ENCODE measurements at places on chromosomes 6 and 20.

DNA sequence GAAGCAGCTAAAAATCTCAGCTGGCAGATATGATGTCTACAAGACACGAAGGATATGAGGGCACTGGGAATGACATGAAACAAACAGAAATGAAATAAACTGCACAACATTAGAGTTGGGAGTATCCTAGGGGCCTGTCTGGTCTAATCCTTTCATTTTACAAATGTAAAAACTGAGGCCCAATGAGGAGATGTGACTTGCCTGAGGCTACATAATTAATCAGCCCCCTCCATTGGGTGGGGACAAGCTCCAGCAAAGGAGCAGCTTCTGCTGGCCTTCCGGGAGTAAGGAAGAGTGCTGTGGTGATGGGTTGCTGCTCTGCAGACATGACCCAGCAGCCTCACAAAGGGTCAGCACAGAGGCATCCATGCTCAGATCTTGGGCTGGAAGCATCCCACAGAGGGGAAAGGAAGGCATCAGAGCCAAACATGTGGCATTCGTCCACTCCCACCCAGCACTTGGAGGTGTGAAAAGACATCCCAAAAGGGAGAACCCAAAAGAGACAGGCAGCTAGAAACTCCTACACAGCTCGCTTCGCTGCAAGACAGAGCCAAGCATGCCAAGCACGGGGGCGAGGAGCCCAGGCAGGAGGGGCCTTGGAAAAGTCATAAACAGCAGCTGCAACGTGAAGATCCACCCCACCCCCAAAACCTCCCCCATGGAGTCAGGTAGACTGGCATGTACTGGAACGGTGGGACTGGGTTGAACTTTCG is 183.7 kb downstream of the UNC5CL start:
- no peak for DNase-seq

DNA sequence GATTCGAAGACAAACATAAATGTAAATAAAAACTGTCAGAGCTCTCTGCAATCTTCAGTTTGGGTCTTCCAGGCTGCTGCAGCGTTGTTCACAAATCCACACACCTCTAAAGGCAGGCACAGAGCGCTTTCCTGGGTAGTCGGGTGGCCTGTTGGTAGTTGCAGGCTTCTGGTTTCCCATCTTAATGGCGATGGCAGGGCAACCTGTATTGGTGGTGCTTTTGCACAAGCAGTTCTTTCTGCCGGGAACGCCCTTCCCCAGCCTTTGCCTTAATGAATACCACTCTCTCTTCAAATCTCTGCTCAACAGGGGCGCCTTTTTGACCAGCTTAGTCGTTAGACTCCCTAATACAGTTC is 723 bp upstream of the IFT52 start:
- DNase-seq, result peak; percentile 55

- DNase-seq, result no peak
Measured at GRCh38 chr6:89966228-89966544, 71.9 kb downstream of the GJA10 start.

GRCh38 chr6:83509441-83509840 is 2.9 kb upstream of the PRSS35 start:
- no peak for DNase-seq

DNA sequence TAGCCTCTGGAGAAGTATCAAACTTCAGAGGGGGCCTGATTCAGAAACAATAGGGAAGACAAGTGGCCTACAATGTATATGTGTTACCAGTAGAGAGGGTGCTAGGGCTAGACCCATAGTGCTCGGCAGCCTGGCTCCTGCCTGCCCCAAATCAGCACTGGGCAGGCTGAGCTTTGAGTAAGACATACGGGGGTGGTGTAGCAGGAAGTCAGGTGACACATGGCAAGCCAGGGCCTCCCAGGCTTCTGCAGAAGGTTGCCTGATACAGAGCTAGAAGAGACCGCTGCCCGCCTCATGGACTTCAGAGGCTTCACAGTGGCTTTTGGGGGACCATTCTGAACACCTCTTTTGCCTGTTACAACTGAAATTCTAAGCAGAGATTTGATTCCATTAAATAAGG is 43.4 kb downstream of the RALY start:
- no peak for DNase-seq

- DNase-seq, result no peak
Measured at GRCh38 chr20:4021906-4022305, 6.5 kb upstream of the RNF24 start.

GRCh38 chr20:4131911-4132310 is 116.6 kb upstream of the RNF24 start:
- no peak for DNase-seq

GRCh38 chr6:13763740-13764381 is 50.5 kb downstream of the MCUR1 start:
- DNase-seq, result no peak

DNA sequence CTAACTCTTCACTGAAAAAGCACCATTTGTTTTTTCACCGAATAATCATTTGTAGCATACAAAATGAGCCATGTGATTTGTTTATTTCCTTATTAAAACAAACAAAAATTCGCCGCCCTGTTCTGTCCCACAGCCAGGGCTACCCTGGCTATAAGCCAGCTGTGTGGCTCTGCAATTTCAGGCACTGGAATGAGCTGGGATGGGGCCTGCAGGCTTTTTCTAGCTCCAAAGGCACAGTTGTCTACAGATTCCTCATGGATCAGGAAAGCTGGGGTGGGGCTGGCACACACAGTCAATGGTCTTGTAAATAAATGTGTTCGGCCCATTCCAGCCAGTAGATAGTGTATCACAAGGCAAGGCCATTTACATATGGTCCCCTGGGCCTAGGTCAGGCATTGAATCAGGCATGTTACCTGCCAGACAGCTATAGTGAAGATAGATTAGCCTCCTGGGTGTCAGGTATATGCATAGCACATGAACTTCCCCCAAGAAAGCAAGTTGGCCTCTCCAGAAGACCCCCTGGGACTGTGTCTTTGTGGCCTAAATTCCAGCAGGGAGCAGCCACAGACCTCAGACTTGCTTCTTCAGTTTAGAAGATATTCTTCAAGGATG is 608.9 kb downstream of the MAFB start:
- DNase-seq, result peak; percentile 53

GRCh38 chr20:48723308-48724264 is 104.2 kb downstream of the PREX1 start:
- DNase-seq, result peak; percentile 98

DNA sequence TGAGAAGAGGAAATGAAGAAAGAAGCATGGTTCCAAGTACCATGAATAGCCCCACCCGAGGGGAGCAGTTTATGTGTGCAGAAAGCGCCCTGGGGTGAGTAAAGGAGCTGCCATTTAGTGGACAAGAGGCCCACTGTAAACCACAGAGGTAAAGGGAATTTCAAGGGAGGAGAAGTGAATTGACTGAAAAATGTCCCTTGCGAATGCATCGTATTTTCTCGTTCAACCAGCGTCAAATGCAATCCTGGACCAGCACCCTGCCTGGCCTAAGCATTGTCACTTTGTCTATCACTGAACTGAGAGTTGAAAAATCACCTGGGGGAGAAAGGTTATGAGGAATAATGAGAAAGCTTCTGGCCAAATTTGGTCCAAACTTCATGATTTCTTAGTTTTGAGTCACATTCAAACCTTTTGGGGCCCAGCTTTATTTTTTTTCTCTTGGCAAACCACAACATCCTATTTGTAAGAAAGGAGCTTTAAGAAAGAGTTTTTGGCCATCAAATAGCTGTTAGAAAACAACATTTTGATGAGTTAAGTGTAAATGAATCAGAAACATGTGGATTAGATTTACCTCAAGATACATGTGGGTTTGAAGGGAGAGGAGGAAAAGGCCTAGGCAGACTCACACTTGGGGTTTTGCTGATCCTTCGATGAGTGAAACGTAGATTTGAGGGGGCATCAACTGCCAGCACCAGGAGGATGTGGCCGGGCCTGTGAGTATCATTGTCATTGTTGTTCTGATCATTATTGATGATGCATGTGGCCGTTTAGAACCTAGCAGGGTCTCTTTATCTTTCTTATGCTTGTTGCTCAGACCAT is 214.0 kb downstream of the CLIC5 start:
- DNase-seq, result no peak

DNA sequence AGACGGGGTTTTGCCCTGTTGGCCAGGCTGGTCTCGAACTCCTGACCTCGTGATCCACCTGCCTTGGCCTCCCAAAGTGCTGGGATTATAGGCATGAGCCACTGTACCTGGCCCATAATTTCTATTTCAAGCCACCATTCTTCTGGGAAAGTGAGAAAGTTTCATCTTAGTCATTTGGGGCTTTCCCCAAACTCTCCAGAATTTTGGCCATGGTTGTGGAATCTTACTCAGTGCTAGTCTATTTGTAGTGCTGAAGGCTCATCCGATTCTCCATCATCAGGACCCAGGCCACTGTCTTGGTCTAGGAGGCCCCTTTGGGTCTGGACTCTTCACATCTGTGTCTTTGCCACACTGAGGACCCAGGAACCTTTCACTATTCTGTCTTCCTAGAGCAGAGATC is 164.9 kb downstream of the EYA2 start:
- no peak for DNase-seq

GRCh38 chr6:155372256-155372655 is 58.0 kb upstream of the TFB1M start:
- no peak for DNase-seq

GRCh38 chr20:46286977-46287376 is 21.3 kb downstream of the CDH22 start:
- DNase-seq, result no peak

GRCh38 chr6:112909781-112910180 is 562.7 kb downstream of the RFPL4B start:
- DNase-seq, result no peak

- DNase-seq, result no peak
Measured at GRCh38 chr6:137044366-137045221, at the start of gene IL20RA. IL20RA (minus strand) TSS chr6:137044965; CDS start chr6:137044728, 237 bp downstream.

DNA sequence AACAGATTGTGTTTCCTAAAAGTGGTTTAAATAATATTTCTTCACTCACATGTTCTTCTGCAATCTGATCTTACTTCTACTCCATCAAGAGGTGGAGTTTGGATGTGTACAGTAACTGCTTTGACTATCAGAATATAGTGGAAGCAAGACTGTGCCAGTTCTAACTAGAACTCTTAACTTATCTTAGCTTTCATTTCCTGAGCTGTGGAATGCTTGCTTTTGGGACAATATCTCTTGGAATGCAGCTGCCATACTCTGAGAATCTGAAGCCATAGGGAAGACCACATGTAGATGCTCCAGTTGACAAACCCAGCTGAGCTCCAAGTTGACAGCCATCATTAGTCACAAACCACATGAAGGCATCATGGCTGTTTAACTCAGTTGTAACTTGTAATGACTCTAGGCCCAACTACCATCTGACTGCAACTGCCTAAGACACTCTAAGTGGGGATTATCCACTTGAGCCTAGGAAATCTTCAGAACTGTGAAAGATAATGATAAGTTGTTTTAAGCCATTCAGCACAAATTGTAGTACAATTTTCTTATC is 40.8 kb upstream of the MAN1A1 start:
- no peak for DNase-seq
